Activated CD4-positive, alpha-beta T cell treated with anti-CD3 and anti-CD28 coated beads for 24 hours (primary cell): ENCODE measurements at places on chromosomes 7 and 10.

DNA sequence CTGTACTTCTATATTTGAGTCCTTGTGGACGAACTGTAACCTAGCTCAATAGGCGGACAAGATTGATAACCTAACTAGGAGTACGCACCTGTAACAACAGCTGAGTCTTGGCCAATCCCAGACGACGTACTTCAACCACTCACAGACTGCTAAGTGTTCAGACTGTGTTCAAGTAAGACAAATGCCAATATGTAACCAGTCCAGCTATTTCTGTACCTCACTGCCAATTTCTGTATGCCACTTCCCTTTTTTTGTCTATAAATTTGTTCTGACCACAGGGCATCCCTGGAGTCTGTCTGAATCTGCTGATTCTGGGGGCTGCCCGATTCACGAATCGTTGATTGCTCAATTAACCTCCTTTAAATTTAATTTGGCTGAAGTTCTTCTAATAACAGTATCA is 32.2 kb downstream of the HACD1 start:
- DNase-seq: no peak

DNA sequence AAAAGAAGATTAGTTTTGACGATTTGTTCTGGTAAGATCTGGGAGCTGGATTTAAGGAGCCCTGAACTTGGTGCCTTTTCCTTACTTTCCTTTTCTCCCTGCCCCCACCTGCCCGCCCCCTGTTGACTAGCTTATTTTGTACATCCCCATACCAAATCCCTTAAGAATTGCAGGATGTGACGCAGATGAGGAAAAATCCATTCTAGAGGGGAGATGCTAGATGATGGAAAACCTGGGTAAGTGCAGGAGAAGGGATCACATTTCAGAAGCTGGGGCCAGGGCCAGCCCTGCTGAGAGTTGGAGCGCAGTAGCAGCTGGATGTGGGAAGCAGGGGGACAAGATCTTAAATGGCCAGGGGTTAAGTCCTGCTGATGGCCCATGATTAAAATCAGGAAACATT is 93.9 kb downstream of the CCDC3 start:
- no peak for DNase-seq

- no peak for DNase-seq
Measured at GRCh38 chr10:43124574-43125273, 13.5 kb upstream of the CSGALNACT2 start.

- no peak for DNase-seq
Measured at GRCh38 chr7:77450054-77450453, 33.9 kb upstream of the GSAP start.

GRCh38 chr10:46053534-46054434 is 7.7 kb upstream of the MSMB start:
- DNase-seq: no peak
